ENCODE measurements at places on chromosomes 3 and 15.
A peak's percentile ranks its signal among the peaks of the same experiment; 100 is the strongest.

- DNase-seq, result no peak
These were observed 614 bp downstream of the CHCHD6 start for GRCh38 chr3:126704494-126705214.

- DNase-seq, result no peak
These were observed 40.4 kb upstream of the CLSTN2 start for GRCh38 chr3:139894643-139894989.

GRCh38 chr3:56003129-56003528 lies 465.1 kb downstream of the ERC2 start:
- peak; percentile 58 for DNase-seq

DNA sequence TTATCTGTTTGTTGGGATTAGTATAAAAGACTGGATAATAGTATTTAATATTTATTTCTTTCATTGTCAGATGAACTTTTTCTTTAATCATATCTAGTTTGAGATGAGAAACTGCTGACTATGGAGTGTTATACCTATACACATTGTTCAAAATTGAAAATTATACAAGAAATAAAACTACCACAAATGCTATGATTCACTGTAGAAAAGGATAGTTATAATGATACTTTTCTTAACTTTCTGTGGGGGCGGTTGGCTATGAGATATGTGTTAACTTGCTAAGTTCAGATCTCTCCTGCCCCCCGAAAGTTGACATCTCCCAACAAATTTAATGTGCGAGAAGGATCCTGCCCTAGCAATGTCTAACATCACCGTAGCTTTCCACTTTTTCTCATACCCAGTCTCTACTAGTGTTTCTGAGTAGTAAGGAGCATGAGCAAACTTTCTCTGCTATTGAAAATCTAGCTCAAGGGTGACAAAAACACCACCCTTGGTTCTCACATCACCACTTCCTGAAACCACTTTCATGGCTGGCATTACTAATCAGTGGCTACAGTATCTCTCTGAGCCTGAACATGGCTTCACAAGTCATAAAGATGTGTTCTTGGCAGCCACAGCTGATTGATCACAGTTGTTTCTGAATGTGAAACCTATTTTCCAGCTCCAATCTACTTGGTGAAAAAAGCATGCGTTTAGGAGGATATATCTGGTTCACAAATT lies 15.8 kb upstream of the SAMMSON start:
- no peak for DNase-seq

DNA sequence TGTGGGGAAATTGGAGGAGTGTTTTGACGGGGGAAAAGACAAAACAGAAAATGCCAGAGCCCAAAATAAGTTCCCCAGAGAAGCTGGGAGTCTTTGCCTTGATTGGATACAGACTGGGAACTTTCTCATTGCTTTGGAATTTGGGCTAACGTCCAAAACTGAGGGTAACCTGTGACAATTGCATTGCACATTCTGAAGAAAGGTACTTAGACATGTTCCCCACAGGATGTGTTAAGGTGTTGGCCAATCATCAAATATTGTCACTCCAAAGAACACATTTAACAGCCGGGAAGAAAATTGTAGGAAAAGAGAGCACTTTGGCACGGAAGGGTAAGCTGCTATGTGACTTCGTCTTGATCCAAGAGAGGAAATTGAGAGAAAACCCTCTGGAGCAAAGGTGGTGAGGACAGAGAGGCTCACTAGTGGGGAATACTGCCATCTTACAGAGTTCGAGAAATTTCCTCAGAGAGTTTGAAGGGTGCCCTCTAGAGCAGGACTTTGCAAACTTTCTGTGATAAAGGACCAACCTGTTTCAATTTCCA lies 619.5 kb upstream of the TBL1XR1 start:
- DNase-seq, result no peak

DNA sequence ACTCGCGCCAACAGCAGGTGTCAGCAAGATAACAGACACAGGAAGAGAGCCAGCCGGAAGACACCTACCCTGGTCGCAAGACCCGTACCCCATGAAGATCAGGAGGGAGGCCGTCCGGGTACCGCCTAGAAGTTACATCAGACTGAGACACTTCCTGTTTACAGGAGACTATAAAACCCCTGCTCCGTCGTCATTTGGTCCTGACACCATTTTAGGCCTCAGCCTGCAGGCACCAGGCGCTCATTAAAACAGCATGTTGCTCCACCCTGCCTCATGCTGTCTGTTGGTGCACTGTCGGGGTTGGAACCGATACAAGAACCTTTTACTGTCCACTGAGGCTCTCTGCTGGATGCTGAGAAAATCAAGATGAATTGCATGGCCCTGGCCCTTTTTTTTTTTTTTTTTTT lies 15.6 kb upstream of the PRTG start:
- no peak for DNase-seq

- DNase-seq, result no peak
These were observed 125.7 kb downstream of the SV2B start for GRCh38 chr15:91225741-91226140.

GRCh38 chr15:47331829-47332393 lies 385.4 kb upstream of the SEMA6D start:
- DNase-seq, result no peak

DNA sequence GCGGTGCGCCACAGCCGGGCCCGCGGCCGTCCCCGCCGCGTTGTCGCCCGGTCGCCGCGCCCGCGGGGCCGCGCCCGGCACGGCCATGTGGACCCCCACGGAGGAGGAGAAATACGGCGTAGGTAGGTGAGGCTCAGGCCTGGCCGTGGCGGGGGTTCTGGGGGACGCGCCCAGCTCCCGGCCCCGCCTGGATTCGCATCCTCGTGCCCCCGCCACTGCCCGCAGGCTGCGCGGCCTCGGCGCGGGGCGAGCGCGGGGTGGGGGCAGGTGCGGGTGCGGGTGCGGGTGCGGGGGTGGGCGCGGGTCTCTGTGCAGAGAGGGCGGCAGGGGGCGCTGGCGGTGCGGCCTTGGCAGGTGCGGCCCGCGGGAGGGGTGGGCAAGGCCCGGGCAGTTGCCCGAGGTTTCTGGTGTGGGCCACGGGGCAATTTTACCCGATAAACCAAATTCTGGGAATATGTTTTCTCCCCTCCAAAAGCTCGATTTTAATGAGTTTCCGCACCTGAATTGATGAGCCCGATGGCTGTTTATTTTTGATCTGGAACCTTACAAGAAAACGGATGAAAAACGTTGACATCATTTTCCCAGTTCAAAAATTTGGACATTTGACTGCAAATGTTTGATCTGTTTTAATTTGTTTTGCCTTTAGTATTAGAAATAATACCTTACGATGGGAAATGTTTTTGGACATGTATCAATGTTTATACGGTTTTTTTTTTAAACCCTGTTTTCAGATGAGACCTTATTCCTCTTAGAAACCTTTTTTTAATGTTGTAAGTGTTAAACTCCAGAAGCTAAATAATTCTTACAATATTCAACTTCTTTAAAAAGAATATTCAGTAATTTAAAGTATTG lies 678 bp downstream of the DOCK3 start:
- DNase-seq, result no peak

DNA sequence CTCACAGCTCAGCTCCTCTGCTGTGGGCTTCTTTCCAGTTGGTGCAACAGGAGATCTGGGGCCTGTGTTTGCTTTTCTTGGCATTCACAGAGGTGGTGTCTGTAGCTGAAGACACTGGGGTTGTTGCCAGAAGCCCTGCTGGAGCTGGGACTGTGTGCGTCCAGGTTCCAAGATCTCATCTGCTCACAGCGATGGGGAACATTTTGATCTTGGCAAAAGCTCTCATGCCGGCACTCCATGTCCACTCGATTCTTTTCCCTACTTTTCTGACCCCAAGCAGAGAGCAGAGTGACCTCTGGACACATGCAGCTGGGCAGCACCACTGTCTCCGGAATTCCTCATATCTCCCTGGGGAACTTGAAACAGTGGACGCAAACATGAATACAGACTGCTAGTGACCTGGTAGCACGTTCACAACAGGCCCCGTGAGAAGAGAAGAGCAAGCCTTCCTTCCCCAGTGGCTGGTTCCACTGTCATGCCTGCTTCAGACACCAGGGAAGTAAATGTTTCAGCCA lies 36.1 kb upstream of the MECOM start:
- DNase-seq, result peak; percentile 42

GRCh38 chr15:56341201-56341600 lies 24.0 kb upstream of the TEX9 start:
- no peak for DNase-seq

GRCh38 chr3:9754678-9755077 lies 4.9 kb downstream of the OGG1 start:
- no peak for DNase-seq

GRCh38 chr3:17442332-17443049 lies 299.9 kb downstream of the TBC1D5 start:
- DNase-seq, result no peak

GRCh38 chr3:137332297-137332696 lies 374.5 kb downstream of the IL20RB start:
- DNase-seq, result no peak

- DNase-seq, result peak; percentile 73
These were observed 171.9 kb downstream of the FMN1 start for GRCh38 chr15:33022629-33023028.

DNA sequence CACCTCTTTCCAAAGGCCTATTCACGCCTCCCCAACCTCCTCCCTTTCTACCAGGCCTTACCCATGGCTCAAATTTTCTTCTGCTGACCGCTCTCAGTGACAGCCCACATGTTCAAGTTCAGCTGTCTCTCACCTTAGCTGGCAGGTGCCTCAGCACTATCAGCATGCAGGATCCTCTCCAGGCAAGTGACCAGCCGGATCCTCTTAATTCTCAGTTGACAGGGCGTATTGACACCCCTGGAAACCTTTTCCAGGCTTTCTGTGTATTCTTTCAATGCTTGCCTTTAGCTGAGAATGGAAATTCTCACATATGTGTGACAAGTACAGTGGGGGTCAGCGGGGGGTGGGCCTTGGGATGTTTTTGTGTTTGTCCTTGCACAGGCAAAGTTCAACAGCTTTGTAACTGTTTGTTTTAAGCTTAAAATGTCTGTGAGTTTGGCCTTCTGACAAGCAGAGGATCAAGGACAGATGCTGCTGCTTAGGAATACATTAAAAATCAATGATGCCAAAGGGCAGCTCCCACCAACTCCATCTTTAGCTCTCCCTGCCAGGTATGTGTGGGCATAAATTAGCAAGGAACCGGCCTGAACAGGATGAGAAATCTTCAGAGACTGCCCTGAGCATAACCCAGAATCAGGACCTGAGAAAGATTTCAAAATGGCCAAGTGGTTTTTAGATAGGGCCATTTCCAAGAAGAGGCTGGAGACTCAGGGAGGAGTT lies 17.4 kb upstream of the BDH1 start:
- no peak for DNase-seq
